Osteocyte (in vitro differentiated cells): ENCODE measurements at places on chromosomes 7 and 10. TPM values are rescaled to one million over a fixed set of nuclear protein-coding genes. Genes with fewer than 3 reads are reported as not detected.

TRPV6 gene
- not detected in 2 replicates for total RNA-seq

GRCh38 chr7:115216652-115217051, 294.8 kb downstream of the MDFIC start:
- H3K27ac ChIP-seq, result no peak overlapping the region
- peaks cover 2% of the 10 kb centered on the region for H3K4me1 ChIP-seq
- DNase-seq, result no peak

DNA sequence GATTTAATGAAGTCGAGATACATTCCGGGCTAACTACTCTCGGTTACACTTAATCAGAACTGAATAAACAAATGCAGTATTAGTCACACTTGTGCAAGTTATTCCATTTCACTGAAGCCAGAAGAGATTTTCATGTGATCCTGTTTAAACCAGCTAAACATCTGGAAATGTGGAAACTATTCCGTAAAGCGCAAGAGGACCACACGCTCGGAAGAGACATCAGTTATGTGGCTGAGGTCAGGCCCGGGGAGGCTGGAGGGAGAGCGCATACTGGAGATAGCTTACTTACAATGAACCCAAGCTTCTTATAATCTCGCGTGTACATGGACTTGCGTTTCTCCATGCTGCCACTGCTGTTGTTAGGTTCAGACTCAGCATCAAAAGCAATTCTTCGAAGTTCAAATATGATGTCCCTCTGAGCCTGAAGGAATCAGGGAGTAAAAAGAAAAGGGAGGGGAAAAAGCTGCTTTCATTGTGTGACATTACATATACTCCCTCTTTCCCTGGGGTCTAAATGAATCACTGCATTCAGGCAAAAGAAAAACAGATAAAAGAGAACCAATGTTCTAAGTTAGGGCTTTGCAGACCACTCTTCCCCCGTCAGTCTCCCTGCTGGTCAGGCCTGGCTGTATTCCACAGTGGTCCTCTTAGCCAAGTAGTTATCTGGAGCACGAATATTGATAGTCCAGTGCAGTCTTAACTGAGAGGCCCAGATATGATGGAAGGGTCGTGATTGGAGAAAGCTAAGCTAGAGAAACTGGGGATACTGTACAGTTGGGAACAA, 237.4 kb downstream of the ELMO1 start:
- peaks cover 19% of the 10 kb centered on the region for H3K27me3 ChIP-seq
- no peak overlapping the region for H3K4me3 ChIP-seq
- H3K4me1 ChIP-seq, result peaks cover 22% of the 10 kb centered on the region
- no peaks in the 10 kb centered on the region for H3K36me3 ChIP-seq
- H3K27ac ChIP-seq, result peak overlapping the region; percentile 24

TOMM7 gene
- 256 and 292 TPM in 2 replicates for total RNA-seq

LIPF gene
- total RNA-seq, result not detected in 2 replicates

DNA sequence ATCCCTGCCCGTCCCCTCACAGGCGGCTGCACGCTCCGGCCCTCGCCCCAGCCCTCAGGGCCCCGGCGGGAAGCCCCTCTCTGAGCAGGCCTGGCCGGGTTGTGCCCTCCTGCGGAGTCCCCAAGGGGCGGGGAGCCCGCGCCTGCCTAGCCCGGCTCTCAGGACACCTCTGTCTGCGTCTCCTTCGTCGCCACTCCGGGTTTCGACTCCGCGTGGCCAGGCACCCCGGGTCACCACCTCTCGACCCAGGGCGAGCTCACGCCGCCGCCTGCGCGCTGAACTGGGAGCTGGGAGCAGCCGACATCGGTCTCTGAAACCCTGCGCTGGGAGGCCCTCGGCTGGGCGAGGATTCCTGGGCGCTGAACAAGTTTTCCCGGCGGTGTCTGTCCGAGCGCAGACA, 6.2 kb upstream of the OGDHL start:
- H3K36me3 ChIP-seq, result no peaks in the 10 kb centered on the region
- H3K4me3 ChIP-seq, result no peak overlapping the region
- H3K27me3 ChIP-seq, result peaks cover 26% of the 10 kb centered on the region
- H3K27ac ChIP-seq, result no peak overlapping the region
- no peaks in the 10 kb centered on the region for H3K4me1 ChIP-seq

DNA sequence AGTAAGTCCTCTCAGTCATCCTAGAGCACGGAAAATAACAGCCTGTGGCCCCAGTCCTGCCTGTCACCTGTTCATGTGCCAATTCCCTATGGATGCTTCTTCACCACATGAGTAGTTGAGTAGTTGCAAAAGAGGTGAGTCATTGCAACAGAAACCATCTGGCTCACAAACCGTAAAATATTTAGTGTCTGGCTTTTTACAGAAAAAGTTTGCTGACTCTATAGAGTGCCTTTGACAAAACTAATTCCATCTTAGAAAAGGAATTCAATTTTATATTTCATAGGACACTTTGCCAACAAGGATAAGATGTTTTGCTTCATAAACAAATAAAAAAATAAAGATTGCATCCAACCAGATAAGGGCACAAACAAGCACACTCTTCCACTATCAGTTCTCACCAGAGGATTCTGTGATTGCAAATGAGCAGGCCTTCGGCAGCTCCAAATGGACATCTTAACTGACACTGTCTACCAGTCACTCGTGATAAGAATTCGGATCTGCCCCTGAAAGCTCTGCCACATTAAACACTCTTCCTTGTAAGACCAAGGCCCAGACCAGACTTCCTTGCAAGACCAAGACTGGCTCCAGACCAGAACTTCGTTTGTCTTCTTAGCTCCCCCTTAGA, 242.7 kb upstream of the SEMA3C start:
- DNase-seq, result no peak
- H3K4me1 ChIP-seq, result peaks cover 4% of the 10 kb centered on the region

DNA sequence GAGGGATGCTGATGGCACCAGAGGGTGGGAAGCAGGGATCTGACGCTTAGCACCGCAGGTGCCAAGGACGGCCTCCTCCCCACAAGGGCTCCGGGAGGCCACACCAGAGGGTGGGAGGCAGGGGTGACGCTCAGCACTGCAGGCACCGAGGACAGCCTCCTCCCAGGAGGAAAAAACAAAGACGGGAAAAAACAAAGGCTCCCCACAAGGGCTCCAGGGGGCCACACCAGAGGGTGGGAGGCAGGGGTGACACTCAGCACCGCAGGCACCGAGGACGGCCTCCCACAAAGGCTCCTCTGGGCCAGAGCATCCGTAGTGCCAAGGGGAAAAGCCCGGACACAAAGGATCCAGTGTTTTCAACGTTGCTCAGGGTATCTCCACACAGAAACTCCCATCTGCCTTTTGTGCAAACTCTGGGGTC, 25.6 kb downstream of the DIP2C start:
- no peak overlapping the region for H3K4me3 ChIP-seq
- peak; percentile 66 for DNase-seq
- no peak overlapping the region for H3K27ac ChIP-seq
- H3K27me3 ChIP-seq, result no peaks in the 10 kb centered on the region
- H3K36me3 ChIP-seq, result no peaks in the 10 kb centered on the region
- H3K4me1 ChIP-seq, result peaks cover 41% of the 10 kb centered on the region

DNA sequence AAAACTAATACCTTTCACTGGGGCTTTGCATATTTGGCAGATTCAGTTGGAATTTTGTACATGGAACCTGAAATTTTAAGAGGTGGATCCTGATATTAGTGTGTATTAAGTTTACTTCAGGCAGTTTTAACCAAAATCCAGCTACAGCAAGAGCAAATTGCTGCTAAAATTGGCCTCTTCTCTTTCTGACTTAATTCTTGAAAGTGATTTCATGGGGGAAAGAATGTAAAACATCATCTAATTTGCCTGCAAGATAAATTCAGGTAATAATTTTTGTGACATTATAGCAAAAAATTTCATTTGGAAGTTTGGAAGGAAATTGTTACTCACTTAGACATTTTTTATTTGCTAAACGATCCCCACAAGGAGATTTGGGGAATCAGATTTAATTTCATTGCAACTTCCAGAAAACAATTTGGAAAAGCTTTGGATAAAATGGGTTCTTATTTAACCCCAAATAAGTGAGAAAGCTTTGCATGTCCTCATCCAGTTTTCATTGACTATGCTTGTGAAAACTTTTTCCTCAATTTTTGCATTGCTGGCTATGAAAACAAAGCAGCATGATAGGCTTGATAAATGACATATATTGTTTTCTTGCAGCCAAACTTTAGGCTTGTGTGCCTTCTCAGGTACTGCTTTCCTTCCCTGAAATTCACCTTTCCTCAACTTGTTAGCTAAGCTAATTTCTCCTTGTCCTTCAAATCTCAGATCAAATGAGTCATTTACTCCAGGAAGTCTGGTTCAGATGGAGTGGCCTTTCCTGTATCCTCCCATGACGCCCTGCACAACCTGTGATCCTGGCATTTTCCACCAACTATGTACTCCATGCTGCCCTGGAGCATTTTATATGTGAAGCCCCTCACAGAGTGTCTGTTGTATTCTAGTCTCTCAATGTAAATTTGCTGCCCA, 27.4 kb upstream of the ZNF438 start:
- no peaks in the 10 kb centered on the region for H3K36me3 ChIP-seq
- no peak overlapping the region for H3K4me3 ChIP-seq
- DNase-seq, result no peak
- peaks cover 25% of the 10 kb centered on the region for H3K4me1 ChIP-seq

DNA sequence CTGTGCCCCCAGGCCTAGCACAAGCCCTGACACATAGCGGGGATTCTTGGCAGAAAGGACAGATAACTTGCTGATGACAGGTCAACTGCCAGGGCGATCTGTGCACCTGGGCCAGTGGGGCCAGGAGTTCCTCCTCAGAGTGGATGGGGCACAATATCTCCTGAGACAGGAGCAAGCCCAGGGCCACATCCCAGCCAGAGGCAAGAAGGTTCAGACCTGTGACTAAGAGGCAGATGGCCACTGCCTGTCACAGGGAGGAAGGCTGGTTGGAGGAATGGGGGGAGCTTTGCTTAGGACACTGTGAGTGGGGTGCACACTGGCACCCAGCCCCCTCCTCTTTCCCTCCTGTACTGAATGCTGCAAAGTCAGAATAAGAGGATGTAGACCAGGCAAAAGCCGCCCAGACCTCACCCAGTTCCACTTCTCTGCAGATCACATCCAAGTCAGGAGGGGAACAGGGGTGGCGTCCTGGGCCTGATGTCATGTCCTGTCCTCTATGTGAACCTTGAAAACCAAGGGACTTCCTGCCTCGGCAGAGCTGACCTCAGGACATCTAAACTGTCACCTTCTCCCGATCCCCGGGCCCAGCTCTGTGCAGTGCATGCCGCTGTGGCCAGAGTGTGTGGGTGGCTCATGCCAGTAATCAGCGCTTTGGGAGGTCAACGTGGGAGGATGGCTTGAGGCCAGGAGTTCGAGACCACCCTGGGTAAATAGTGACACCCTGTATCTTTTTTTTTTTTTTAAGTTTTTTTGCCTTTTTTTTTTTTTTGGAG, 1.3 kb downstream of the GUSB start:
- H3K27me3 ChIP-seq, result no peaks in the 10 kb centered on the region
- H3K4me1 ChIP-seq, result peaks cover 12% of the 10 kb centered on the region
- DNase-seq, result no peak
- H3K36me3 ChIP-seq, result no peaks in the 10 kb centered on the region

- H3K27me3 ChIP-seq, result no peaks in the 10 kb centered on the region
- H3K4me1 ChIP-seq, result peaks cover 22% of the 10 kb centered on the region
Measured at GRCh38 chr7:156954941-156955340, 5.4 kb downstream of the NOM1 start.
